Transverse colon (tissue), 4 donors: ENCODE measurements at places on chromosomes 12 and 14. TPM values are rescaled to one million over a fixed set of nuclear protein-coding genes. Genes with fewer than 3 reads are reported as not detected.

The IL22 gene
- not detected for total RNA-seq

The PRIMA1 gene
- 6.4 TPM for total RNA-seq

The ALDH2 gene
- total RNA-seq = 102 TPM

The TRIM9 gene
- total RNA-seq = 18.4 TPM

The CFAP54 gene
- not detected for total RNA-seq

The HCAR1 gene
- total RNA-seq = 0.16 TPM

The PLEKHG7 gene
- total RNA-seq = 8.6 TPM
